ENCODE measurements at places on chromosomes 5 and 9. TPM values are rescaled to one million over a fixed set of nuclear protein-coding genes. Genes with fewer than 3 reads are reported as not detected.

DNA sequence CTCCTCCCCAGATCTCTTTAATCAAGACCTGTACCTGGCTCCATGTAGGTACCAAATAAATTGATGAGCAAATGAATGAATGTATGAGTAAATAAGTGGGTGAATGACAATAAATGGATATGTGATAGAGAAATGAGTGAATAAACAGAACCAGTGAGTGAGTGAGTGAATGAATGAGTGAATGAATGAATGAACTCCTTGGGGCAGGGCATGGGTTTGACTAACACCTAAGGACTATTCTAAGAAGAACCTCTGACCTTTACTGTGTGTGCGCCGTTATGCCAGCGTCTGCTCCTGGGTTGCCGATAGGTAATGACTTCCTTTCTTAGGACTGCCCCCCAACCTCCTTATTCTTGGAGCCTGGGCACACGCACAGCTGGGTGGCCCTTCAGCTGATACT, 1.8 kb upstream of the RPL26L1 start:
- no peak overlapping the region for H3K27ac ChIP-seq
- no peaks in the 10 kb centered on the region for H3K27me3 ChIP-seq
- H3K36me3 ChIP-seq, result no peaks in the 10 kb centered on the region
- no peak overlapping the region for H3K4me3 ChIP-seq
- DNase-seq, result no peak

DNA sequence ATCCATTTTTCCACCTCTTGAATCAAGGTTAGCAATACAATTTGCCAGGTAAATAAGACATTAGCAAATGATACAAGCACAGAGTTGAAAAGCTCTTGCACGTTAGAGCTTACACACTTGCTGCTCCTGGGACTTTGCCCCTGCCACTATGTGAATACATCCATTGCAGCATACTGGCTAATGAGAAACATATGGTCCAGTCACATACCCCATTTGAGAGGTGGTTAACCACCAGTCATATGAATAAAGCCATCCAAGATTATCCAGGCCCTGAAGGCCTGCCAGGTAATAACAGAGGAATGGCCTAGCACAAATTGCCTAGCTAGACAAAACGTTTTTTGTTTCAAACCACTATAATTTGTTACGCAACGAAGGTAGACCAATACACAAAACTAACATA, 45.8 kb upstream of the FTMT start:
- DNase-seq, result no peak
- no peaks in the 10 kb centered on the region for H3K27me3 ChIP-seq
- H3K4me1 ChIP-seq, result no peaks in the 10 kb centered on the region
- H3K36me3 ChIP-seq, result no peaks in the 10 kb centered on the region
- no peak overlapping the region for H3K4me3 ChIP-seq

GRCh38 chr9:19934301-19934871, 145.5 kb upstream of the SLC24A2 start:
- peak; percentile 20 for DNase-seq
- no peaks in the 10 kb centered on the region for H3K4me1 ChIP-seq
- H3K27ac ChIP-seq, result no peak overlapping the region
- no peaks in the 10 kb centered on the region for H3K36me3 ChIP-seq

- no peak for DNase-seq
- H3K36me3 ChIP-seq, result no peaks in the 10 kb centered on the region
- H3K27ac ChIP-seq, result no peak overlapping the region
- H3K27me3 ChIP-seq, result no peaks in the 10 kb centered on the region
- H3K4me1 ChIP-seq, result no peaks in the 10 kb centered on the region
These were observed 138.7 kb upstream of the PITX1 start for GRCh38 chr5:135172718-135173117.

GRCh38 chr5:135662061-135662481, 83.3 kb upstream of the CXCL14 start:
- no peaks in the 10 kb centered on the region for H3K27me3 ChIP-seq
- no peaks in the 10 kb centered on the region for H3K4me1 ChIP-seq
- no peak overlapping the region for H3K27ac ChIP-seq
- DNase-seq, result no peak

DNA sequence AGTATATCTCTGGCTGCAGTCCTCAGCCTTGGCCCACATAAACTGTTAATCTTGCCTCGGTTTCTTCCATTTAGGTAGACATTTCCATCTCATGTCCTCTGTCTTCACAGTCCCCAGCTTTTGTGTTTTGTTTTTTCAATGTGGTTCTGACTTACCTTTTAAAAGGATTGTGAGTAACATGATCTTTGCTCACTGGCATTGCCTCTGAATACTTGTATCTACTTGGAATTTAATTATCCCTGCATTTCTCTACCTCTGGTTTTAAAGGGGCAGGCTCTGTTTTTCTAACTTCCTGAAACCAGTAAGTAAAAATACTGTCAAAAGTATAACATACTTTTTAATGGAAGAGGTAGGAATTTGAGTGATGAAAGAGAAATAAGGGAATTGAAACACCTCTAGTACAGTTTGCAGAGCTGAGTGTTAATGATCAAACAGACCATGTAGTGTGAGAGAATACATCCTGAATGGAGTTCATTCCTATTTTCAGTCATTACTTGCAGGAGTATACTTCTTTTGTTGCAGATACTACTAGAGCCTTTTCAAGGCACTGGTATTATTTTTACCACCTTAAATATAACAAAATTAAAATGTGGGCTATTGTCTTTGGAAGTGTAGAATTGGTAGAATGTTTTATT, 62.6 kb downstream of the MTREX start:
- H3K36me3 ChIP-seq, result no peaks in the 10 kb centered on the region
- no peaks in the 10 kb centered on the region for H3K27me3 ChIP-seq
- DNase-seq, result no peak
- H3K4me1 ChIP-seq, result peaks cover 3% of the 10 kb centered on the region
- H3K27ac ChIP-seq, result no peak overlapping the region

AJM1 gene
- polyA plus RNA-seq, result 9.0 TPM

DNA sequence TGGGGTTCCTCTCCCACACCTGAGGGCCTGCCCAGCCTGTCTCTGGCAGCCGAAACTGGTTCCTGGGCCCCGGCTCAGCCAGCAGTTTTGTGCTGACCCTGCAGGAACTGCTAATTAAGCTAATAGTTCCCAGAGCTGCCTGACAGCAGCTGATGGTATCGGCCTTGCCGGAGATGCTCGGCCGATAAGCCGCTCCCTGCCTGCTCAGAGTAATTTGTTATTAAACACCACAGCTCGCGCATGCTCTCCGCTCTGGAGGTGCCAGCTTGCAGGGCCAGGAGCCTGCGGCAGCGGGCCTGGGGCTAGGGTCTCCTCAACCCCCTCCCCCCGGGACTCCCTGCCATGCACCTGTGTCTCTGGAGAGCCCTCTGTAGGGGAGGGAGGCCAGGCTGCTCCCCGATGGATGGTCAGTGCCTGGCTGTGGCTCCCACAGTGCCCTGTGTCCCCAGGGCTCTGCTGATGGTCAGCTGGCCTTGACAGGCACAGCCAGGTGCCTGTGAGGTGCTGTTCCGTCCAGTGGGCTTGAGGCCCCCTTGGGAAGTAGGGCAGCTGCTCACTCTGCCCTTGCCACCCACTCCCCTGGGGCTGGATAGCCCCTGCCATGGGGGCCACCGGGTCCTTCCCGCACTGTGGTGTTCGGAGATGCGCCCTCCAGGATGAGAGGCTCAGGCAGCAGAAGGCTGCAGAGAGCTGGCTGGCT, 41.7 kb downstream of the RXRA start:
- no peak overlapping the region for H3K4me3 ChIP-seq
- H3K27me3 ChIP-seq, result no peaks in the 10 kb centered on the region
- peak; percentile 50 for DNase-seq
- H3K36me3 ChIP-seq, result no peaks in the 10 kb centered on the region
